ENCODE measurements at places on chromosomes 7 and 10.

GRCh38 chr10:120584786-120585185 lies 127.8 kb downstream of the PLPP4 start:
- no peak for DNase-seq

DNA sequence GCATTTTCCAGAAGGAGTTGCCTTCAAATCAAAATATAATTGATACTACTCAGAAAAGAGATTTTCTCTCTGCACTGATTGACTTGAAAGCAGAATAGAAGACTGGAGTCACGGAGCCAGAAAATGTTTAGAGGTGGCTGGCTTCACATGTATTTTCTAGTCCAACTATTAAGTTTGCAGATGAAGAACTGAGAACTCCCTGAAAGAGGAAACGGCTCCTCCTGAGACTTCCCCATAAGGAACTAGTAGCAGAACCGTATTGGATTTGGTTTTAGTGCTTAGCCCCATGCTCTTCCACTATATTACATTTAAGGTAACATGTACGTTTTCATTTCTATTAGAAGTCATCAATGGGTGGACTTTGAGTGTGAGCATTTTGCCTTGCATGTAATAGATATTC lies 946.3 kb downstream of the CNTNAP2 start:
- no peak for DNase-seq

GRCh38 chr7:138668229-138668596 lies 32.9 kb downstream of the SVOPL start:
- no peak for DNase-seq

DNA sequence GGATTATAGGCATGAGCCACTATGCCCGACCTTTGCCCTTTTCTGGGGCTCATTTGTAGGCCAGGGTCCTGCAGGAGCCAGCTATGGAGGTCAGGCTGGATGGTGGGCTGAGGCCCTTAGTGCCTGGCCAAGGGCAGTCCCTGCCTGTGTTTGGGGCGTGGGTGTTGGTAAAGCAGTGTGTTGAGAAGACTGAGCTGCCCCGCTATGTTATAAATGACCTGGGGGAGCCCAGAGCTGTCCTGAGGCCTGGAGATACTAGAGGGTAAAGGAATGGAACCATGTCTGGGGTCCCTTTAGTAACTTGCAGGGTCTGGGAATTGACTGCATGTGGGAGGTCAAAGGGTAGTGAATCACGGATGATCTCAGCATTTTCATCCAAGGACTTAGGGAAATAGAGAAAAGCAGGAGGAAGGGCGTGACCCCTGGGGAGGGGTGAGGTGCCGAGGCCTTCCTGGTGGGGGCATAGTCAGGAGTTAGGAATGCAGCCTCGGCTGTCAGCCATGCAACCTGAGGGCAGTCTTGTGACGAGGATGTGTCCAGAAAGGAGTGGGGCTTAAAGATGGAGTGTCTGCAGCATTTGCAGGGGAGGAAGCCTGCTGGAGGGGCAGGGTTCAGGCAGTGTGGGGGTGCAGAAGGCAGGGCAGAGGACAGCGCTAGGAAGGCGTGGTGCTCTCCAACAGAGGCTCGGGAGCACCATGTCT lies 31.5 kb downstream of the TMEM248 start:
- peak; percentile 94 for DNase-seq

DNA sequence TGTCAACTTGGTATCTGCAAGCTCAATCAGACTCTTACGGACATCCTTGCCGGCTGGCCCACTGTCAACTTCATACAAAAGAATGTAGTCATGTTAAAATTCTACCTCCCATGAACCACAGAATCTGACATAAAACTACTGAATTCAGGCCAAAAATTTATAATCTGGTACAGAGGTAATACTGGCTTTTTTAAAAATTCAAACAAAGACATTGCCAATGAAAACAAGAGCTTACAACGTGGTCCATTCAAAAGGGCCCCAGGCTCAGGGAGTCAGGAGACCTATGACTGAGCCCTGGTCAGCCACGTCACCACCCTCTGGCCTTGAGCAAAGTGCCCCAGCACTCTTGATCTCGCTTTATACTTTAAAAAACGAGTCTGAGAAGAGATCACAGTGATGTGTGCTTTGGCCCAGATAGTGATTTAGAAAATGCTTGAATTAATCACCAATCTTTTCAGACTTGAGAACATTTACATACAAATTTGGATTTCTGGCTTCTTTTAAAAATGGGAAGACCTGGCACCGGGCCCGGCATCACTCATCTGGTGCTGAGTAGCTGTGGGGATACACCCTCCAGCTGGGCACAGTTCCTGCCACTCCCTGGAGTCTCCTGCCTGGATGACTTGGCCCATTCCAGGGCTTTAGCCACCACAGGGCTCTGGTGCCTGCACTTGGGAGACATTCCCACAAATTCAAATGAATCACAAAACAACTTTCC lies 94.1 kb downstream of the PIP4K2A start:
- peak; percentile 94 for DNase-seq

DNA sequence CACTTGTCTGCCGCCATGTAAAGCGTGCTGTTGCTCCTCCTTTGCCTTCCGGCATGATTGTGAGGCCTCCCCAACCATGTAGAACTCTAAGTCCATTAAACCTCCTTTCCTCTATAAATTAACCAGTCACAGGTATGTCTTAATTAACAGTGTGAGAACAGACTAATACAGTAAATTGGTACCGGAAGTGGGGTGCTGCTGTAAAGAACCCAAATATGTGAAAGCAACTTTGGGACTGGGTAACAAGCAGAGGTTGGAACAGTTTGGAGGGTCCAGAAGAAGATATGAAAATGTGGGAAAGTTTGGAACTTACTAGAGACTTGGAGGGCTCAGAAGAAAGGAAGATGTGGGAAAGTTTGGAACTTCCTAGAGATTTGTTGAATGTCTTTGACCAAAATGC lies 106.8 kb upstream of the DIP2C start:
- no peak for DNase-seq

DNA sequence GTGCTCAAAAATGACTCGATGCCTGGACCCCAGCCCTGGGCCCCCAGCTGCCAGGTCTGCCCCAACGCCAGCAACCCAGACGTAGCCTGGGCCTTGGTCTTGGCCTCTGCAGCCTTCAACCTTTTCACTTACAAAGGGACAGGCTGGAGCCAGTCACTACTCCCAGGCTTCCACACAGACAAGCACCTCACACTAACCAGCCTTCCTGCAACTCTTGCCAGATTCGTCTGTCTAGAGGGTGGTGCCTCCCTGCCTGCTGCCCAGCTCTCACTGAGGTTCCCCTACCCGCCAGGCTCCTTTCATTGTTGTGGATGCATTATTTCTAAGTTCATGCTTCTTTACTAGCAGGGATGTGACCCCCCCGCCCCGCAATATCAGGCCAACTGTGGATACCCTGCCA lies 56.3 kb downstream of the NUDCD3 start:
- DNase-seq: no peak

GRCh38 chr10:230758-231157 lies 95.5 kb downstream of the ZMYND11 start:
- DNase-seq: no peak
